ENCODE measurements at places on chromosomes 2 and 18. TPM values are rescaled to one million over a fixed set of nuclear protein-coding genes. Genes with fewer than 3 reads are reported as not detected.
A peak's percentile ranks its signal among the peaks of the same experiment; 100 is the strongest.

CYRIA gene
- polyA plus RNA-seq = 1.0 TPM

- no peak for DNase-seq
Measured at GRCh38 chr2:55999790-56000189, 76.2 kb upstream of the EFEMP1 start.

- no peak for DNase-seq
Measured at GRCh38 chr18:6811816-6812215, 82.3 kb downstream of the ARHGAP28 start.

- DNase-seq = peak; percentile 35
Measured at GRCh38 chr2:240795916-240796510, 24.0 kb downstream of the KIF1A start.

CENPO gene
- polyA plus RNA-seq = 1.5 TPM

DNA sequence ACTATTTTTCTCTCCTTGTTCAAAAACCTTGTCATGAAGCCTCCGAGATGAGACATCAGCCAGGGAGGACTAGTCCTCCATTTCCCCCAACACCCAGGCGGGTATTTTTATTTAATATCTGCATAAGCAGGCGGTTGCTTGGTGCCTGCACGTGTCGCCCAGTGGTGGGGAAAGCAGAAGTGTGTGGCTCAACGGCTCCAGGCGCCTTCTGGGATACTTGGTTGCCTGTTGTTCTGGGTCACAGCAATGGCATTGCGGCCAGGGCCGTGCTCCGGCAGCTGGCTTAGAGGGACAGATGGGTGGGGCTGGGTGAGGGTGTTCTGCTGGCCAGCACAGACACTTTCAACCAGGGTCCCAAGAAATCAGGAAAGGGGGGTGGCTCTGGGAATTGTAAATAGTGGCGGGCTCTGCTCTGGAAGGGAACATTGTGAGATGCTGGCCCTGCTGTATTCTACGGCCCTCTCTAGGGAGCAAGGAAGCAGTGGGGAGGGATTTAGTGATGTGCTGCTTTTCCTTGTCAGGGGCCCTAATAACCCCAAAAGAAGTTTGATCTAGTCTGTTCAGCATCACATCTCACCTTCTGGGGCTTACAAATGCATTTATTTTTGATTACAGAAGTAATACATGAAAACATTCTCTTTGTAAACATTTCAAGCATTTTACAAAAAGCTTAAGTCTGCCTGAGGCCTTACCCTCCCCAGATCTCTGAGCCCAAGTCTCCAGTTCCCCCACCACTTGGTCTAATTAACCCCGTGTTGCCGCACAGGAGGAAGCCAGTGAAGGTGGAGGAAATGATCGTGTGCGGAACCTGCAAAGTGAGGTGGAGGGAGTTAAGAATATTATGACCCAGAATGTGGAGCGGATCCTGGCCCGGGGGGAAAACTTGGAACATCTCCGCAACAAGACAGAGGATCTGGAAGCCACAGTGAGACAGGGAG is 1.1 kb downstream of the VAMP8 start:
- DNase-seq = no peak

CYS1 gene
- polyA plus RNA-seq = 276 TPM

PROM2 gene
- 55.6 TPM for polyA plus RNA-seq

- DNase-seq = no peak
Measured at GRCh38 chr2:200617156-200618053, 31.6 kb downstream of the AOX1 start.

- DNase-seq = no peak
Measured at GRCh38 chr18:59788791-59789106, 91.5 kb upstream of the CCBE1 start.

DNA sequence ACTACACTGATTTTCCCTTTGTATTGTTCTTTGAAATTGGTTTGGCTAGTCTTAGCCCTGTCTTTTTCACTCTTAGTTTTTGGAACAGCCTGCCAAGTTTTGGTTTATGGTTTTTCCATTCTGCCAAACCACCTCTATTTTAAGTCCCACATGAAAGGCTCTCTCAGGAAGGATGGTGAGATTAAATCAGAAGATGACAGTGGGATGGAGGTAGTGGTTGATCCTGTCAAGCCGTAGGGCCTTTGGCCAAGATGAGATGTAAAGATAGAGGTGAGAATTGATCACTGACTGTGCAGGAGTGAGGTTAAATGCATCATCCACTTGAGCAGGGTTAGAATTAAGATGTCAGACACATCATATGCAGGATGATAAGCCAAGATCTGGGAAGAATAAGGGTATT is 948.5 kb downstream of the SLC4A3 start:
- no peak for DNase-seq

FIGN gene
- 1.1 TPM for polyA plus RNA-seq
